ENCODE measurements at places on chromosomes 2 and 18.

DNA sequence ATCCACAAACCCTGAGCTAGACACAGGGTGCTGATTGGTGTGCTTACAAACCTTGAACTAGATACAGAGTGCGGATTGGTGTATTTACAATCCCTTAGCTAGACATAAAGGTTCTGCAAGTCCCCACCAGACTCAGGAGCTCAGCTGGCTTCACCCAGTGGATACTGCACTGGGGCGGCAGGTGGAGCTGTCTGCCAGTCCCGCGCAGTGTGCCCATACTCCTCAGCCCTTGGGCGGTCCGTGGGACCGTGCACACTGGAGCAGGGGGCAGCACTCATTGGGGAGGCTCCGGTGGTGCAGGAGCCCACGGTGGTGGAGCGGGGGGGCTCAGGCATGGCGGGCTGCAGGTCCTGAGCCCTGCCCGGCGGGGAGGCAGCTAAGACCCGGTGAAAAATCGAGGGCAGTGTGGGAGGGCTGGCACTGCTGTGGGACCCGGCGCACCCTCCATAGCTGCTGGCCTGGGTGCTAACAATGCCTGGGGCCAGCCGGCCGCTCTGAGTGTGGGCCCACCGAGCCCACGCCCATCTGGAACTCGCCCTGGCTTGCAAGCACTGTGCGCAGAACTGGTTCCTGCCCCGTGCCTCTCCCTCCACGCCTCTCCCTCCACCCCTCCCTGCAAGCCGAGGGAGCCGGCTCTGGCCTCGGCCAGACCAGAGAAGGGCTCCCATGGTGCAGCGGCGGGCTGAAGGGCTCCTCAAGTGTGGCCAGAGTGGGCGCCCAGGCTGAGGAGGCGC is 75.6 kb downstream of the MOB4 start:
- DNase-seq, result no peak

- no peak for DNase-seq
Measured at GRCh38 chr2:72363406-72363805, 215.7 kb upstream of the CYP26B1 start.

DNA sequence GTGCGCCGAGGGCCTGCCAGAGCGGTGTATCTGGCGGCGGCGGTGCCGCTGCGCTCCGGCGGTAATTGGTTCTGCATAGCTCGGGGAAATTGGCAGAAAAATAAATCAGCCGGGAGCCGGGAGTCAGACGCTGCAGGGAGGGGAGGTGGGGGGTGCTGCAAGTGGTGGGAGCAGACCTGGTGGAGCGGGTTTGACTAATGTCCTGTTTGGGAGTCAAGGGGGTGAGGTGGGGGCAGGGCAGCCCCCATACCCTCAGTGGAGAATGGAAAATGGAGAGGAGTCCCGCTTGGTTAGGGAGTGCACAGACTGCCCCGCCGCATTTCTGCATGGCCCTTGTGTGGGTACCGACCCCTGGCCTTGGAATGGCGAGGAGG is 107.3 kb downstream of the DYSF start:
- no peak for DNase-seq

DNA sequence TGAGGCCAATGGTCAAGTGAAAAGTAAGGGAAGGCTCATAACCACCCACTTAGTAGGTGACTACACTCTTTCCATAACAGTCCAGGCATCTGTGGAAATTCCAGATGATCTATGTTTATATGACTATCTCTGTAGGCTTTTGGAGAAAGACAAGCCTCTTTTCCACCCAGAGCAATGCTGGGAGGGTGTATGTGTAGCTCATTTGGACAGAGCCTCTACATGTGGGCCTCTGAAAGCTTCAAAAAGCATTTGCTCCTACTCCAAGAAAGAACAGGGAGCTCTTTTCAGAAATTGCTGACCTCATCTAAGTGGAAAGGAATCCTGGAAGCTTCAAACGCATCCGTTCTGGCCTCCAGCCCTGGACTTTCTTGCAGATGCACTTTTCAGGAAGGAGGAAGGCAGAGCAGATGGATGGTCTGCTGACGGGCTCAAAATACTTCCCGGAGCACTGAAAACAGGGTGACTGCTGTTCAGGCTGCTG is 308.7 kb downstream of the LRATD1 start:
- no peak for DNase-seq

DNA sequence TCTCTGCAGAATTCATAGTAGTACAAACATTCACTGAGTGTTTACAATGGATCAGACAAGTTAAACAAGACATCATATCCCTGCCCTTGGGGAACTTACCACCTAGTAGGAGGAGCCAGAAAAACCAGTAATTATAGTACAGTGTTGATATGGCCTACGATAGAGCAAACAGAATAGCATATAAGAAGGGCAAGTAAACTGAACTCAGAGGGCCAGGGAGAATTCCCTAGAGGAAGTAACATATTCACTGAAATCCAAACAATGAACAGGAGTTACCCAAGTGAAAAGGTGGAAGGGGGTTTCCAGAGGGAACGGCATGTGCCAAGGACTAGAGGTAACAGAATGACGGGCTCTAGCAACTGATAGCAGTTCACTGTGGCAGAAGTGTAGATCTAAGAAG is 34.1 kb downstream of the NHEJ1 start:
- DNase-seq, result no peak

- no peak for DNase-seq
Measured at GRCh38 chr18:53798516-53798915, 426.0 kb downstream of the MBD2 start.

- DNase-seq, result no peak
Measured at GRCh38 chr2:130358420-130359350, 2.8 kb downstream of the PTPN18 start.

- DNase-seq, result no peak
Measured at GRCh38 chr2:231276987-231277386, 78.6 kb downstream of the ARMC9 start.

DNA sequence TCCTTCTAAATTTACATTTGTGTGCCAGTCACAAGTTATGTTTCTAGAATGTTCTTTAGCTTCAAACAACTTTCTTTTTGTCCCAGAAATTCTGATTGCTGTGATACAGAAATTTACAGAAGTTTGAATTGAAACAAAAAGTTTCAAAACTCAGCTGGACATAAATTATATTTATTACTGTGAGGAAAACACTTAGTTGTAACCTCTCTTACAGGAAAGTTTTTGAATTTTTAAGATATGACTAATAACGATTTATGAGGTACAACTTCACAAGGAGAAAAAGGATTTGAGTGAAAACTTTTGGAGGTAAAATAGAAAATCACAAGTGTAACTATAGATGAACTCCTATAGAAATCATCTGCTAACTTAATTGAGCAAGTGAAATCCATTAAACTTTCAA is 205.3 kb downstream of the TMEM247 start:
- no peak for DNase-seq

- peak; percentile 30 for DNase-seq
Measured at GRCh38 chr18:6521803-6522418, 107.2 kb upstream of the L3MBTL4 start.

GRCh38 chr2:98664323-98664722 is 55.9 kb downstream of the UNC50 start:
- DNase-seq, result peak; percentile 60

DNA sequence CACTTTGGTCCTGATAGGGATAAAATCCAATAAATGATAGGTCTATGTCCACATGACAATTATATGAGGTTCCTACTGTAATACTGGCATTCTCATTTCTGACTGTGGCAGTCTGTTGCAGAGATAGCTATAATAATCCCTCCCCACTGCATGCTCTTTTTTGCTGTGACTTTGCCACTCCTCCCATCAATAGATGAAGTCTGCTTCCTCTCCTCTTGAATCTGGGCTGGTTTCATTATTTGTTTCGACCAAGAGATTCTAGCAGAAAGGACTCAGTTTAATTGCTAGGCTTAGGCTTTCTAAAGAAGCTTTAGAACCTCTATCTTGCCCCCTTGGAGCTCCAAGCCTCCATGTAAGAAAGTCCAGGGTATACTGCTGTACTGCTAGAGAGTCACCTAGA is 23.3 kb upstream of the CREB1 start:
- no peak for DNase-seq

GRCh38 chr2:235238537-235238936 is 255.3 kb upstream of the AGAP1 start:
- no peak for DNase-seq

DNA sequence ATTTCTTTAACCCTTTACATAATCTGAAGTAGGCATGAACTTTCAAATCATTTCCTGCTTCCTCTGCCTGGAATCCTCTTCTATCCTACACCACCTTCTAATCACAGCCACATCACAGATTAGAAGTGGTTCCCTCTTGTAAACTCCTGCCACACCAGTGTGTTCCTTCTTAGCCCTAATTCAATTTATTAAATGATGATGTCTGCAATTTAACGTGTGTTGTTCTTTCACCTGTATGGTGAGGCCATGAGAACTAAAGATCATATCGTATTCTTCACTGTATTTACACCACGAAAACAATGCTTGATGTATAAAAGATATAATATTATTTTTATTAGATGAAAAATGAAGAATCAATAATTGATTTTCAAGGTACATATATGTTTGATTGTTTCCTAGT is 494.3 kb downstream of the EPHA4 start:
- DNase-seq, result no peak

DNA sequence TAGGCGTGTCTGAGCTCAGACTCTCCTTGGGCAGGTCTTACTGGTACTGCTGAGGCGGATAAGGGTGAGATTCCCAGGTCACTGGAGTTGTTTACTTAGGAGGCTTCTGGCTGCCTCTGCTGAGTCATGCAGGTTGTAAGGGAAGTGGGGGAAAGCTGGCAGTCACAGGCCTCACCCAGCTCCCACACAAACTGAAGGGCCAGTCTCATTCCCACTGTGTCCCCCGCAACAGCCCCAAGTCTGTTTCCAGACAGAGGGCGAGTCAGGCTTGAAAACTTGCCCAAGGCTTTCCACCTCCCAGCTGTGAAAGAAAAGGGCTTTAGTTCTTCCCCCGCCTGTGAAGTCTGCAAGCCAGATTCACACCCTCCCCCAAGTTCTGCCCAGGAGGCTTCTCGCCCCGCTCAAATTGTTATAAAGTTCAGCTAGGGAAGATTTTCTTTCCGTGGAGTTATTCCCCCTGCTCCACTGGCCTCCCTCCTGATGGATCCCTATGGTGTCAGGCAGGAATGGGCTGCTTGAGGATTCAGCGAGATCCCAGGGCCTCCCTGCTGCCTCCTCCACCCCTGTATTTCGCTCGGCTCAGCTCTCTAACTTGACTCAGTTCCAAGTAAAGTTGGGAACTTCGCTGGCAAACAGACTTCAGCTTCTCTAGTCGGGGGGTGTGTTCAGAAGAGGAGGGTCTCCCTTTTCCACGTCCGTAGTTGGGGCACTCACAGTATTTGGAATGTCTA is 248.6 kb downstream of the NR4A2 start:
- peak; percentile 36 for DNase-seq

DNA sequence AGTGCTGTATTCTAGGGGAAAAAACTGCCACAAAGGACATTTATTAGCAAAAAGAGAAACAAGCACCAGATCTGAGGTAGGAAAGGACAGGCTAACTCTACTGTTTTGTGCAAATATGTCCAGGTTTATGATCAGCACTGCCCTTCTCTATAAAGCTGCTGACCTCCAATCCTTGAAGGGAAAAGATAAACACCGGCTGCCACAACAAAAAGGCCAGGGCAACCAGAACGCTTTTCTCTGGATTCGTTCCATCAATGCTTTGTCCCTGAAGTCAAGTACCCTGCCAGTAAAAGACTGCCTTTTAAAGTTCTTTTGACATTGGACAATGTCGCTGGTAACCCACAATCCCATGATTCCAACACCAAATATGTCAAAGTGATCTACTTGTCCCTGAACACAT is 21.0 kb downstream of the SMAD2 start:
- DNase-seq, result no peak

- no peak for DNase-seq
Measured at GRCh38 chr2:223598994-223599639, 3.0 kb downstream of the SCG2 start.

GRCh38 chr2:13113002-13113401 is 396.3 kb downstream of the TRIB2 start:
- DNase-seq, result no peak

DNA sequence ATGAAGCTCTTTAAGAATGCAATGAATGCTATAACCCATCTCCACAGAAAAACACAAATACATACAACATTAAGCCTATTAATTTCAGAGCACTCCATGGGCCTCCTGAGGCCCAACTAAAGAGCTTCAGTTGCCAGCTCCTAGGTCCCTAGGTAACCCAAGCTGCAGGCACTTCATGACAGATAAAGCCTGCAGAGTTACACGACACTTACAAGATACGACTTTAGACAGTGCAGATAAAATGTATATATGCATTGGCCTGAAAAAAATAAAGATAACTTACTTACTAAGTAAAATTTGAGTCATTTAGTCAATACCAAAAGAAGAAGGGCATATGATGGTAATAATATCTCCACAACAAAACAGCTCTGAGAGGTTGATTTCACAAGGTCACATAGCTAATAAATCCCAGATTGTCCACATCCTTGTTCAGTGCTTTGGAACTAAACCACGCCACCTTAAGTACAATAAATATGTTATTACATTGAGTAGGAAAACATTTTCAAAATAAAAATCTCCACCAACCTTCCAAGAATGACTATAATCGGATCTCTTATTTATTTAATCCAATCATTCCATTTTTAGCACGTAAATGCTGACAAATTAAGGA is 3.4 kb downstream of the MAP4K3 start:
- no peak for DNase-seq

- DNase-seq, result no peak
Measured at GRCh38 chr18:51275712-51276476, 78.4 kb upstream of the MEX3C start.

- no peak for DNase-seq
Measured at GRCh38 chr18:54109131-54109683, 115.3 kb downstream of the MBD2 start.

GRCh38 chr2:224263571-224264043 is 138.3 kb downstream of the FAM124B start:
- peak; percentile 76 for DNase-seq

GRCh38 chr2:203646266-203646864 is 60.1 kb upstream of the CD28 start:
- DNase-seq, result no peak

DNA sequence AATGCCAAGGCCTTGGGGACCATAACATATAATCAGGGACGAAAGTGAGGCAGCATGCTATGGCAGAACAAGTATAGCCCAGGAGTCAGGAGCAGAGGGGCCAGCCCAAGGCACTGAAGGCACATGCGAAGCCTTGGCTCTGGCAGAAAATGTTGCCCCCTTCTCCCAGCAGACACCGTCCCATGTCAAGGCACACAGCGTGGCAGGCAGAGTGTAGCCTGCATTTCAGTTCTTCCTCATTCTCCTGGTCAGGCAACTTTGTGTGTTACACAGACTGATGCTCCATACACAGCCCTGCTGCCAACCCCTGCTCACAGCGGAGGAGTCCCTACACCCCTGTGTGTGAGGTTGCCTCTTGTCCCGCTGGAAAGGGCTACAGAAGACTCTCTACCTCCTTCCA is 480.8 kb downstream of the BCL11A start:
- DNase-seq, result no peak

GRCh38 chr2:52074130-52074719 is 1042.3 kb upstream of the NRXN1 start:
- no peak for DNase-seq

- no peak for DNase-seq
Measured at GRCh38 chr2:216563646-216564045, 65.0 kb downstream of the RPL37A start.

DNA sequence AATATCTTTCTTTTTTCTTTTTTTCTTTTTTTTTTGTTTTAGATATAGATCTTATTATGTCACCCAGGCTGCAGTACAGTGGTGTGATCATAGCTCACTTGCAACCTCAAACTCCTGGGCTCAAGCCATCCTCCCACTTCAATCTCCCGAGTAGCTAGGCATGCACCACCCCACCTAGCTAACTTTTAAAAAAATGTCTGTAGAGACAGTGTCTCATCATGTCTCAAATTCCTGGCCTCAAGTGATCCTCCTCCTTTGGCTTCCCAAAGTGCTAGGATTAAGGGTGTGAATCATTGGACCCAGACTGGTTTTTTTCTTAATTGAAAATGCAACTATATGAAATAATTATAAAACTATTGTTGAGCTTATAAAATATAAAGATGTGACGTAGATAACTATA is 9.8 kb upstream of the ZCCHC2 start:
- DNase-seq, result no peak

Data from PC-9 (cell line).